Activated CD8-positive, alpha-beta memory T cell treated with anti-CD3 and anti-CD28 coated beads, Interleukin-2, amount 10 ng/mL, durations not matched to agents 7 days and 5 days (primary cell): ENCODE measurements at places on chromosomes 16 and 17. TPM values are rescaled to one million over a fixed set of nuclear protein-coding genes. Genes with fewer than 3 reads are reported as not detected.

DNA sequence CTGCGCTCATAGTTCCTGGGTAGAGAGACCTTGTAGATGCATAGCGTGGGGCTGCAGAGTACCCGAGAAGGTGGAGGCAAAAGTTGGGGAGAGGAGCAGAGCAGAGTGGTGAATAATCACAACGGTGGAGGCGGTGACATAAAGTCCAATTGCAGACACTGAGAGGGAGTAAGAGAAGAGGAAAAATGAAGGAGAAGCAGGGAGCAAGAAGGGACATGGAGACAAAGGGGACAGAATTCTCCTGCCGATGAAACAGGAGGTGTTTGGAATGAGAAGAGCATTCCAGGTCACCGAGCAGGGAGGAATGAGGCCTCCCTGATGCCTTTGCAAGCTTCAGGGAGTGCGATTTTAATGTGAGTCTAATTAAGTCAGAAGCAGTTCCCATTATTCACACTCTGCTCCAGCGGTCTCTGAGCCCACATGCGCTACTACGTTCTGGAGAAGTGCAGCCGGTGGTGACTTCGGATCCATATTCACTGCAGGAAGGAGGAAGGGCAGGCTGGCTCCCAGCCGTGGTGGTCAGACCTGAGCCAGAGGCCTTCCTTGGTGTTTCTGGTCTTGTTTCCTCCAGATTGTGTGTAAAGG lies 108.0 kb upstream of the DNAH9 start:
- no peak for DNase-seq

Gene SEPTIN12
- total RNA-seq, result not detected

GRCh38 chr16:29784901-29785500 lies 5.5 kb upstream of the KIF22 start:
- DNase-seq, result peak; percentile 84

DNA sequence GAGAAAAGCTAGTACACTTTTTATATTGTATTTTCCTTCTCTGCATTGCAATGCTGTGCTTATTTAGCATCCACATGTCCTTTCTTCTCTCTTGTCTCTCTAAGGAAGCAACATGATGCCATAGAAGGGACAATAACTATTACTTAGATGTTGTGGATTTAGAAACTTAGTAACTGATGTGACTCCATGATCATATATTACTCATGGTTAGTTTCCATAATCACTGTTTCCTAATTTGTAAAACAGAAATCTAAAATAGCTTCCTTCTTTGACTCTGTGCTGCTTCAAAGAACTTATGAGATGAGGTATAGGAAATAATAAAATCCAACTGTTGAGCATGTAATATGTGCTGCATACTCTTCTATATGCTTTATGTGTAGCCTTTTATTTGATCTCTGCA lies 6.6 kb upstream of the ABCA5 start:
- DNase-seq, result no peak

GRCh38 chr16:86381491-86381890 lies 128.8 kb upstream of the FOXF1 start:
- no peak for DNase-seq

Gene AATK
- 0.06 TPM for total RNA-seq

DNA sequence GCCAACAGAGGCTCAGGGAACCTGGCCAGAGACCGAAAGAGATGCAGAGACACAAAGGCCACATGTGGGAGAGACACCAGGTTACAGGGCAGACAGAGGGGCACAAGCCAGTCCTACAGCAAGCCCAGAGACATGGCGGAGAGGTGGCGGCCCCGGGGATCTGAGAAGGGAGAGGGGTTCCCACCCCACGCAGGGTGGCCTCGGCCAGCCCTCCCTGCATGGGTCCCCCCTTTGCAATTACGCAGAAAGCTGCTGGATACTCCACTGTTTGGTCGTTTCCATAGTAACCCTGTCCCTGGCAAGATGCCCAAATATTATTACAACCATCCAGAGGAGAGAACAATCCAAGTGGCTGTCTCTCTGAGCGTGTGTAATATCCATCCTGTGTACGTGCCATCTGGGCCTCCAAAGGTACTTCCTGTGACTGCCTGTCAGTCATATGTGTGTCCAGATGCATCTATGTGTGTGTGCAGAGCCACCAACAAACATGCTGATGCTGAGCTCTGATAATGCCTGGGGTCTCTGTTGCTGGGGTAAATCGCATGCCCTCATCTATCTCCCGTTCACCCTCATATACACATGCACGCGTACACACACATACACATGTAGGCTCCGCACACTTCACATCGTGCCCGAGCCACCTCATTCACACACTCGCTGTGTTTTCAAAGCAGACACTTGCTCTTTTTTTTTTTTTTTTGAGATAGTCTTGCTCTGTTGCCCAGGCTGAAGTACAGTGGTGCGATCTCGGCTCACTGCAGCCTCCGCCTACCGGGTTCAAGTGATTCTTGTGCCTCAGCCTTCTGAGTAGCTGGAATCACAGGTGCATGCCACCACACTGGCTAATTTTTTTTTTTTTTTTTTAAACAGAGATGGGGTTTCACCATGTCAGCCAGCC lies 5.5 kb downstream of the PCGF2 start:
- peak; percentile 59 for DNase-seq

DNA sequence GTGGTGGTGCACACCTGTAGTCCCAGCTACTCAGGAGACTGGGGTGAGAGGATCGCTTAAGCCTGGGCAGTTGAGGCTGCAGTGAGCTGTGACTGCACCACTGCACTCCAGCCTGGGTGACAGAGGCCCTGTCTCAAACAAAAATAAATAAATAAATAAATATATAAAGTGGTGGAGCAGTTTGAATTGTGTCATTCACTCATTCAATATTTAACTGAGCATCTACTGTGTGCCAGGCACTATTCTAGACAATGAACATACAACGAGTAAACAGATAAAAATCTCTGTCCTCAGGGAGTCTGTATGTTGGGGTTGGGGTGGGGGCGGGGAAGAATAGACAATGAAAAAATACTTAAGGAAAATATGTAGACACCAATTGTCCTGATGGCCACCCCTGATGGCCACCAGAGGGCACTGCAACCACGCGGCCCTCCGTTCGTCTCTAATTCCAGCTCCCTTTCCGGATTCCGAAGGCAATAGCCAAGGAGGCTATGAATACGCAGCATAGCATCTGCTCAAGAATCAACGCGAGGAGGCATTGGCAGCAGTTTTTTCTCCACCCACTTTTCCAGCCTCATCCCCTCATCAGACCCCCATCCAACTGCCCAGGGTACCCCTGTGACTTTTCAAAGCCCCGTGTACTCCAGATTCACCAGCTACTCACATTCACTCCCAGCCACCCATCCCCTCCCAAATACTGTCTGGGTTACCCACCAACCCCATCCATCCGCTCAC lies 21.4 kb downstream of the QPRT start:
- DNase-seq, result peak; percentile 83

- DNase-seq, result no peak
These were observed 591 bp upstream of the TNFSF13 start for GRCh38 chr17:7557775-7558543.

GRCh38 chr17:42283241-42284023 lies 4.9 kb upstream of the STAT5A start:
- DNase-seq, result peak; percentile 32

GRCh38 chr16:700684-701584 lies 4.7 kb downstream of the FBXL16 start:
- no peak for DNase-seq

GRCh38 chr16:50192386-50193050 lies 39.4 kb downstream of the TENT4B start:
- DNase-seq, result no peak

Gene BIRC5
- total RNA-seq, result 87.7 TPM

DNA sequence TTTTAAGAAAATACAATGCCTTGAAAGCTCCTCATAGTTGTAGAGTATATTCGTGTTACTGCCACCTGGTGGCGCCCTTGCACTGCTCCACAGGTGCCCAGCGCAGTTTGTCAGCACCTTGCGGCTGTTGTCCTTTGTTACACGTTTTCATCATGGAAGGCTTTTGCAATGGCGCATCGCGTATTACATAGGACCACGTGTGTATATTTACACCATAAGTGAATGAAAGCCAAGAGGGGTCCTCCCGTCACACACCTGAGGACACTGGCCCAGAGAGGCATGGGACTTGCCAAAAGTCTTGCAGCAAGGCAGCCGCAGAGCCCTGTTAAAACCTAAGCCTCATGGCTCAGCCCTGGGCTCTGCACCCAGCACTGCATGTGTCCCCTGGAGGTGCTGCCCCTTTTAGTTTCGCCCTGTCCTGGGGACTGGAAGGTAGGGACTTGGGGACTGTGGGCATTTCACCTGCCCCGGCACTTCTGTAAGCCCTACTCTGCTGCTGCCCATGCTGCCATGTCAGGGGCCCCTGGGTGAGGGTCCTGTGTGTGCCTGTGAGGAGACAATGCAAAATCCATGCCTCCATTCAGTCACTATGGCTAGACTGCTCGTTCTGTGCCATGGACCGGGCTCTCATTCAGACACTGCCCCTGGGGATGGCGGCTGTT lies 24.3 kb downstream of the POLR3E start:
- DNase-seq, result peak; percentile 80

Gene KRT16
- not detected for total RNA-seq

GRCh38 chr16:5615868-5616642 lies 518.5 kb upstream of the EEF2KMT start:
- peak; percentile 45 for DNase-seq

Gene CLEC18A
- 0.61 TPM for total RNA-seq

DNA sequence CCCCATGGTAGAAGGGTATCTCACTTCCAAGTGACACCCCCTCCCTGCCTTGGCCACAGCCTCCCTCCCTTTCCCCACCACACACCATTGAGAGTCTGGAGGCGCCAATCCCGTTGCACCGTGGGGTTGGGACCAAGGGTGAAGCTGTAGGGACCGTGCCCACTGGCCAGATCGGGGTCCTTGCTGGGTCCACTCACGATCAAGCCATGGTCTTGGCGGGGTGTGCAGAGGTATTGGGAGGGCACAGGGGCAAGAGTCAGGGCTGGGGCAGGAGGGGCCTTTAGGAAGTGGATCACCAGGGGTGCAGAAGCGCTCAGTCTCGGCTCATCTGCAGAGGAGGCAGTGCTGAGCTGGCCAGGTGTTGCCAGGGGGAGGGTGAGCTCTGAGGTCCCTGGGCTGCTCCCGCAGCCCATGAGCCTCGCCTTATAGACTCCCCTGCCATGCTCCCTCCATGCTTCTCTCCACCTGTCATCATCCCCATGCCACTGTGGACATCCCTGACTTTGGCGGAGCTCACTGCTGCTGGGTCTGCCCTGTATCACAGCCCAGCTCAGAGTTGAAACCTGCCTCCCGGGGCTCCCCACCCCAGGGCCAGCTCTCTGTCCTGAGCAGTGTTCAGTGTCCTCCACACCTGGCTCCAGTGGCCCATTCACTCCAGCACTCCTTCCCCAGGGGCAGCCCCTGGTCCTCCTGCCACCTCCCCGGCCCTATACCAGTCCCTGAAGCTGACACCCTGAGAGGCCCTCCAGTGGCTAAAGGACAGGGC lies 8.3 kb downstream of the CDH16 start:
- no peak for DNase-seq

Gene AIPL1
- total RNA-seq, result not detected

DNA sequence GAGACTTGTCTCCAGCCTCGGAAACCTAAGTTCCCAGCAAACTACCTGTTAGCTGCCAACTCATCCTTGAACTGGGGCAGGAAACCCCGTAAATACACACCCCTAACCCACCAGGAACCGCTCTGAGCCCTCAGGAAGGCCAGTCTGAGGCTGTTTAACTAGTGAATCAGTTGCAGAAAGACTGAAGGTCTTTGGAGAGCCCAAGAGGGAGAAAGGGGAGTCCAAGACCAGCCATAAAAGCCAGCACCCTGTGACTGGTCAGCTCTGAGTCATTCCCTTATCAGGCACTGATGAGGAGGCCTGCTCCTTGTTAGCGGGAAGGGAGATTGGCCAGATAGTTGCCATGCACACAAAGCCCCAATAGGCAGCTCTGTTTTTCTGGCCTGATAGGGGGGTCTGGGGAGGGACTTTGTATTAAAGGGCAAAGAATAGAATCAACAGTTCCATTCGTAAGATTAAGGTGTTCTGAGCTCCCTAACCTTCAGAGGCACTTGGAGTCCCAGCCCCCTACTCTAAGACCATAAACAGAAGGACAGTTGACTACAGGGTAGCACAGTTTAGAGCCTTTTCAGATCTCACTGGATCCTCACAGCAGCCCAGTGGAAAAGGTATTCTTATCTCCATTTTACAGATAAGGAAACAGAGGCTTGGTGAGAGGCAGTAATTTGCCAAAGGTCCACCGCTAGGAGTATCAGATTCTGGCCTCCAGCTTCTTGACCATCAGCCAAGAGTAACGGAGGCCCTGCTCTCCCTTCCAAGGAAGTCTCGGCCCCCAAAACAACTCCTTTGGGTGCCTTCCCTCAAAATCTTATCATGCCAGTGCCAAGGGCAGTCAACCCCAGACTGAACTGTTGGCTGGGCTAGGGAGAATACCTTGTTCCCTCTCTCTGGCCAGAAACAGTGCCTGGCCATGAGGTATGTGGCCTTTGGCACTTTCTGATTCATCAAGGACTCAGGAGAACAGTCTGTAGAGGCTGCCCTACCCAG lies 2.2 kb upstream of the KRT19 start:
- DNase-seq, result no peak

DNA sequence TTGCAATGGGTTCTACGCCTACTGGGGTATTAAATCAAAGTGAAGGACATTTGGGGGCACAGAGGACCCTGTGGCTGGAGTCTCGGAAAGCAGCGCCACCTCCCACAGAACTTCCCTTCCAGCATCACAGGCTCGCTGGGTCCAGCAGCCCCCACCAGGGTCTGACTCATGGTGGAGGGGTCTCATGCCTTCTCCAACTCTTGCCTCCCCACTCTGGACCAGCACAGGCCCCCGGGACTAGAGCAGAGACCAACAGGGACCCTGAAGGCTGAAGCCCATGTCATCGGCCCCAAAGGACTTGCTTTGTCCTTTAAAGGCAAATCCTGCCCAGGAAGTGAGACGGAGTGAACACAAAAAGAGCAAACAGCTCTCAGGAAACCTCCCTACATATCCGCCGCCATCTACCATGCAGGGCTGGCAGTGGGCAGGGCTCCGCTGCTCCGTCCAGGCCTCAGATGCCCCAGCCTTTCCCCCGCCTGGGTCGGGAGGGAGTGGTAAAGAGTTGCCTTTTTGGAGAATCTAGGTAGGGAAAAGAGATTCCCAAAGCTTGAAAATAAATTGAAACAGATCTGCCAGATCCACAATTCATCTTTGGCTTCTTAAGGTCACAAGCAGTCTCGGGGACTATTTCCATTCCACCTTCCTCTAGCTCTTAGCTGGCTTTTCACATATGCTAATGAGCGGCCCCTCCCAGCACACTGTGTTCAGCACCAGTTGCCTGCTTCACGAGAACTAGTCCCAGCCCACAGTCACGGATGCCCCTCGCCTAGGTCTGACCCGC lies 2.1 kb upstream of the GPRC5C start:
- DNase-seq, result no peak
